ENCODE measurements at places on chromosomes 1 and 21.

GRCh38 chr1:46372431-46372830 lies 21.7 kb upstream of the FAAH start:
- no peak for DNase-seq

DNA sequence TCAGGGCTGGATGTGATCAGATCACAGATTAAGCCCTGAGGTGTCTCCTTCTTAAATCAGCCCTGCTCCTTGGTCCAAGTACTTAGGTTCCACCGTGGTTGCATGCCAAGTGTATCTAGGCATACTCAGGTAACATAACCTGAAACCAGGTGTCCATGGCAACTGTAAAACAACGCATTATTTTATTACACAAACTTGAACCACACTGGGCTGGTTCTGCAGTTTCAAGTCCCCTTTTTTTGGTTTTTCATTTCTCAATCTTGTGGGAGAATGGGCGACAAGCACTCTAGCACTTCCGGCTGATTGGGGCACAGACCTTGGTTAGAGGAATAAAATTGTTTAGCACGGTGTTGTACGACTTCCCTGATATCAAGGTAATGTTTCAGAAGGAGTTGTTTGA lies 65.2 kb downstream of the GBP6 start:
- DNase-seq: no peak

DNA sequence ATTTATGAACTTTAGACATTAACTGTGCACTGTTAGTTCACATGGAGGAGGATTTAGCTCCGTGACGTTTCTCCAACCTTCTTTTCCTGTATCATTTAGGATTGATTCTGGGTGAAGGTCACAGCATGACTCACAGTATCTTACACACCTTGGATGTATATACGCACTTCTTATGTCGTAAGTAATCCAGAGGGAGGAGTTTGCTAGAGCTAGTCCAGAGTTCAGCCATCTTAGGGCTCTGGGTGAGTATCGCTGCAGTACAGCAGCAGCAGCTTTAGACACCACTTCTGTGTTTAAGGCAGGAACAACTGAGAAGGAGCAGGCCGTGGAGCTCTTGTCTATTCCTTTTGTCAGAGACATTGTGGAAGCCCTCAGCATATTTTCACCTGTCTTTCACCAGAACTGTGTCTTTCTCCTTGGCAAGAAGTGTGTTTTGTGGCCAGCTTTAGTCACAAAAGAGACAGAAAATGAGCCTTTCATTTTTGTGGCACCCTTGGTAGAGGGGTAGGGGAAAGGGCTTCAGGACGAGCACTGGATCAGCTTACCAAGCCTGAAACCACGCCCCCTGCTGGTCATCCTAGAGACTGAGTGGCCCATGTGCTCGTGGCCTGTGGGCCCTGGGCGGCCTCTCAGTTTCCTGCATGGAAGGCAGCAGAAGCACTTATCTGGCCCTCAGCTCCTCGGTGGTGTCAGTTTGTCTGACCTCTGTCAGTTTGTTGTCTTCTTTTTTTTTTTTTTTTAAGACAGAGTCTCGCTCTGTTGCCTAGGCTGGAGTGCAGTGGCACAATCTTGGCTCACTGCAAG lies 64.0 kb downstream of the ADARB1 start:
- DNase-seq: peak; percentile 91

- DNase-seq: no peak
These were observed 233.1 kb downstream of the PAPPA2 start for GRCh38 chr1:176696109-176696508.

DNA sequence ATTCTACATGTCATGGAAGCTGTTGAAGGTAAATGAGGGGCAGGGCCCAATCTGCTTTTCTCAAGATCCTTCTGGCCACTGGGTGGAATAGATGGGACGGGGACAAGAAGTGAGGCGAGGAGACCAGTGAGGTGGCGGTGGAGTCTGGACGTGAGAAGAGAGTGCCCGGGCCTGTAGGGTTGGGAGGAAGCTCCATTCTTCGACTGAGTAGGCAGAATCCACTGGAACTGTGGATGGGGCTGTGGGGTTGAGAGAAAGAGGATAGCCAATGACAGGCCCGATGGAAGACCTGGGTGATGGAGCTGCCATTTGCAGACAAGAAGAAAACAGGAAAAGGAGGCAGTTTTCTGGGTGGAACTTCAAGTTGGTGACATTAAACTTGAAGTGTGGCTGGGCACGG lies 10.3 kb downstream of the SLC1A7 start:
- DNase-seq: no peak

DNA sequence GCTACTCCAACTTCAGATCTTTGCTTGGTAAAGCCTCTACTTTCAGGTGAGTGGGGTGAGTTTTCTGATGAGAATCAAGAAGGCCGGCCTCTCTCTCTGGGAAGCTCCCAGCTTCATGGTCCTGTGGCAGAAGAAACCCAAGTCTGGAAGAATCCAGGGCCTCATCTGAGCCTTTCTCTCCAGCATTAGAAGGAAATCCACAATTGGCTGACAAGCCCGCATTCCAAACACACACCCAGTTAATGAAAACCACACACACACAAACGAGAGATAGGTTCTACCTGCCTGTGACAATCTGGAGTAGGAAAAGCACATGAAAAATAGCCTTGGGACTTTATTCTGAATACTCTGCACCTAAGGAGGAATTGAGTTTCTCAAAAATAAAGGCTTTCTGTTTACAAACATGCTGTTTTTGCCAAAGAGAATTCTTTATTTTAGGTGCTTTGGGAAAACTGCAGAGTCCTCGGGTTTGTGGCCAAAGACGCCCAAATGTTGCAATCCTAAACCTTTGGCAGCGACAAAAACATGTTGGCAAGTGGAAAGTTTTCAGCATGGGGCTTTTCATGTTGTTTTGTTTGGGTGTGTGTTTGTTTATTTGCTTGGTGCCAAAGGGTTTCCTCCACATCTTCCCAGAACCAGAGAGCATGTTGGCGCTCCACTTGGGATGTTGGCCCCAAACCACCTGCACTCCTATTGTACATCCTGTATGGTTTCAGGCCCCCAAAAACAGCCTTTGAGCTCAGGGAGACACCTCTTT lies 216.2 kb downstream of the SETD4 start:
- DNase-seq: no peak

DNA sequence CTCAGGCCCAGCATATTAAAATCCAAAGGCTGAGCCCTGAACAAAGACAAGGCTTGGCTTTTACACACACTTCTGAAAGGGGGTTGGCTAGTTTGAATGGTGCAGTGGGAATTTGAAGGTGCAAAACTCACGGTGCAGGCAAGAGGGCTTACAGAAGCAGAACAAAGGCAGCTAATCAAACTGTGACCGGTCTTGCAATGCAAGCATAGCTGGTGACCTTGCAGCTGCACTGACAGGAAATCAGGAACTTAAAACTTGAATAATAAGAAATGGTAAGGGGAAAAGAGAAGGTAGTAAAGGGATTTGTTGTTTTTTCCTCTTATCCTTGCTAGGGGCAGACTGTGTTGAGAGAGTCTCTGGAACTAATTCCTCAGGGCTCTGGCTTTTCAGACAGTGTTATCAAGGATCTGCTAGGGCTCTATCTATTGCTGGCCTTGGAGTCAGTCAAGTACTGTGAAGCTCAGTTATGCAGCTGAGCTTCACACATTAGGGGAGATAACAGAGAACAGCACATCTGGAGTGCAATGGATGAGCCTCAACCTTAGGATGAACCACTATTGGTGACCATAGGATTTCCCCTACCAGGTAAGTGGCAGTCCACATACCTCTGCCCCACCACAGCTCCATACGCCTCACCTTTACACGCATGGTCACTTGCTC lies 97.6 kb downstream of the PPIAL4G start:
- DNase-seq: no peak

GRCh38 chr1:53739109-53739681 lies at the start of gene GLIS1:
GLIS1 (minus strand) TSS chr1:53739164; CDS start chr1:53738064, 1,100 bp downstream.
- DNase-seq: peak; percentile 84

GRCh38 chr21:16377120-16377658 lies 647.4 kb downstream of the USP25 start:
- no peak for DNase-seq

DNA sequence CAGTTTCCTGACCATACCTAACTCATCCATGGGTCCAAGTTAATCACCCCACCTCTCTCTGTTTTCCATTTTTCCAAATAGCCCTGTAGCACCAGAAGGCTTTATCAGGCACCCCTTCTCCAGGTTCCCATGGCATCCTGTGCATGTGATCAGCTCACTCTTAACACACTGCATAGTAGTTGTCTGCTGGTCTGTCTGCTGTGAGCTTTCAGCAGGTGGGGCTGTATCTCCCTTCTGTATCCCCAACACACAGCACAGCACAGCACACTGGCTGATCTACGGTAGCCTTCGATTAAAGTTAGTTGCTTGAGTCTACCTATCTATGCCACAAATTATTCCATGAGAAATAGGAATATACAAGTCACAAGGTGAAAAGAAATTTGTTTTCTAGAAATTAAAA lies 54.3 kb upstream of the C1orf198 start:
- DNase-seq: no peak

GRCh38 chr21:42245331-42246193 lies 26.6 kb downstream of the ABCG1 start:
- DNase-seq: no peak

DNA sequence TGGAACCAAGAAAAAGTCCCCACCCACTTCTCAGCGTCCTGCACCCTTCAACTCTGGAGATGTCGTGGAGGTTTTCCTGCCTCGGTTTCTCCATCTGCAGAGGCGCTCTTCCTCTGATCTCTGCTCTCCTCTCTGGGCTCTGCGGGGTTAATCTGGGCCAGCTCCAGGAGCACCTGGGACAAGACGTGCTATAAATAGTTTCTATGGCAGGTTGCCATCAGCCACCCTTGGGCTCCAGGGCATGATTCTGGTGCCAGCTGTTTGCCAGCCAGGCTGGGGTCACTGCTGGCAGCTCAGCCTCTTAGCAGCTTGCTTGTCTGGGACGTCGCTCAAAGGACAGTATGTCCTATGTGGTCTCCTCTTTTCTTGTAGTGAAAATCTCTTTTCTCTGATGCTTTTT lies 137.1 kb downstream of the ACTL8 start:
- DNase-seq: no peak

DNA sequence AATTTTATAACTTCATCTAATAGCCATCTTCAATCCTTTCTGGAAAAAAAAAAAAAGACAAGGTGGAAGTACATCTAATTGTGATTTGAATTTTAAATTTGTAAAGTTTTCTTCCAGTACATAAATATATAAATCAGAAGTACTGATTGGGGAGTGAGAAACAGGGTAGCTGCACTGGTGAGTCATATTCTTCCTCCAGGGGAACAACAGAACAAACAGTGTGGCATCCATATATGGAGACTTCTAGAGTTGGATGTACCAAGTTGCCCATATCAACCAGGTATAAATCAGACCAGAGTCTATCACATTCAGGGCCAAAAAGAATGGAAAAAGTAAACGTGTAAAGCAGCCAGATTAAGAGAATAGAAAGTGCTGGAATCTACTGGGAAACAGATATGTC lies 66.0 kb upstream of the NRIP1 start:
- DNase-seq: no peak

DNA sequence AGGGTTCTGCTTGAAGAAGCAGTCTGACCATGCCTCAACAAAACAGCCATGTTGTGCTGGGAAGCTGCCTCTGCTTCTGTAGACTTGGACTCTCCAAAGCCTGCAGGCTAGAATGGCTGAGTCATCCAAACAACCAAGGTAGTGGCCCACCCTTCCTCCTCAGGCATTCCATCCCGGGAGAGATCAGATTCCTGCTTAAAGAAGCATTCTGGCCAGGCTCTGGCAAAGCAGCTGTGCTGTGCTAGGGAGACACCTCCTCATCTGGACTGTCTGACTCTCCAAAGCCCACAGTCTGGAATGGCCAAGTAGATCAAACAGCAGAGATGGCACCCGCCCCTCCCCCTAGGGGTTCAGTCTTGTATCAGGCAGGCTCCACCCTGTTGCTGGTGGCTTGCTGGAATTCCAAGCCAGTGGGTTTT lies 38.3 kb upstream of the F3 start:
- DNase-seq: no peak

- no peak for DNase-seq
These were observed 509.4 kb downstream of the SMYD3 start for GRCh38 chr1:245997471-245998258.

- no peak for DNase-seq
These were observed 308.9 kb downstream of the CEP170 start for GRCh38 chr1:242946206-242946605.

DNA sequence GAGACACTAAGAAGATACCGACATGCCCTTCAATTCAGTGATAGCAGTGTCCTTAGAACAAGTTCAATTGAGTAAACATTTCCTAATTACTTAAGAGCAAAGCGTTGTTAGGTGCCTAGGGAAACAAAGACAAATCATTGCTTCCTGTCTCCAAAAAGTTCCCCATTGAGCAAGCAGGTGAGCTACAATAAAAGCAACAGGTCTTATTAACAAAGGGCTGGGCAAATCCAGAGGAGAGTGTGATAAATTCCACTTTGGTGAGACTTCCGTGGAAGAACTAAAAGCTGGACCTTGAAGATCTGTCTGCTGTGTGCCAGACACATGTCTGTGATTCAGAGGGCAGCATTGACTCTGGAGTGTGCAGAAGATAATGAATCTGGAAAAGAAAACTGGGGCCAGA lies 1.9 kb upstream of the TUT4 start:
- DNase-seq: no peak

GRCh38 chr1:22289307-22289995 lies 146.6 kb upstream of the WNT4 start:
- DNase-seq: no peak

- DNase-seq: no peak
These were observed 215.1 kb downstream of the ATG4C start for GRCh38 chr1:62998845-62999649.

GRCh38 chr1:34380526-34381124 lies 203.9 kb downstream of the C1orf94 start:
- DNase-seq: no peak

DNA sequence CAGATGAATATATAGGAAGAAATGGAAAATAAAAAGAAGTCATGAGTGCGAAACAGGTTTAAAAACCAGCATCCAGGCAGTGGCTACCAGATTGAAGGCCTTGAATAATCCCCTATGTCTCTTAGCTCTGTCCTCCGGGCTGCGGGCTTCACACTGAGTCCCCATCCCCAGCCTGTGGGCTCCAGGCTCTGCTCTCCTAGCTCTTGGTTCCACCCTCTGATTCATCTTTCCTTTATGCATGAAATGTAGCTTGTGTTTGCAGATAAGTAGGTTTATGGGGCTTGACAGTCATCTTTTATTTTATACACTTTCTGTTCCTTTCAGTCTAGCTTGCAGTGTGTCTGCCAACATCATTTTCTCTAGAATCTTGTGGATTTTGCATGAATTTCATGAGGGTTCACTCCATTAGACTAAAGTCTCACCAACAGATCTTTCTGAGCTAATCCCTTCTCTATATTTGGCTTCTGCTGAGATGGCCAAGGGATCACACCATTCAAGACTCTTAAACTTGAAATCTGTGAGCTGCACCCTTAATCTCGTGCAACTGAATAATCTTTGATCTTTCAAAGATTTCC lies 174.5 kb downstream of the PLPPR4 start:
- no peak for DNase-seq

- no peak for DNase-seq
These were observed 118.8 kb downstream of the SIPA1L2 start for GRCh38 chr1:232511172-232511571.
